ENCODE measurements at places on chromosomes 7 and 10. TPM values are rescaled to one million over a fixed set of nuclear protein-coding genes. Genes with fewer than 3 reads are reported as not detected.

The SPDYE5 gene
- not detected for total RNA-seq

The PNLIP gene
- not detected for total RNA-seq

The THNSL1 gene
- 6.8 TPM for total RNA-seq

The WASL gene
- 25.7 TPM for total RNA-seq

The TEX36 gene
- not detected for total RNA-seq

The GPER1 gene
- 2.5 TPM for total RNA-seq

The COBL gene
- 76.5 TPM for total RNA-seq

The SPACDR gene
- 0.81 TPM for total RNA-seq

The LRRC18 gene
- total RNA-seq = not detected

The AKR1D1 gene
- not detected for total RNA-seq

The ECHDC3 gene
- total RNA-seq = 105 TPM

The ATOH7 gene
- not detected for total RNA-seq

The RAMP3 gene
- 31.2 TPM for total RNA-seq

The UNC5B gene
- total RNA-seq = 12.2 TPM

The CD36 gene
- 1,239 TPM for total RNA-seq

The ACHE gene
- 0.65 TPM for total RNA-seq

The TUBB8 gene
- not detected for total RNA-seq

The FAM131B gene
- 0.59 TPM for total RNA-seq

The COL26A1 gene
- not detected for total RNA-seq

The ZNF365 gene
- total RNA-seq = not detected

The FFAR4 gene
- 0.16 TPM for total RNA-seq

The SPDYE1 gene
- not detected for total RNA-seq

The TMEM178B gene
- 35.4 TPM for total RNA-seq

The SPDYE8 gene
- not detected for total RNA-seq

The IL6 gene
- 1.0 TPM for total RNA-seq

The MEOX2 gene
- 7.4 TPM for total RNA-seq

The MET gene
- total RNA-seq = 14.3 TPM

The CTAGE6 gene
- 0.11 TPM for total RNA-seq

The TMEM270 gene
- total RNA-seq = not detected

The GNGT1 gene
- total RNA-seq = not detected

The CNPY1 gene
- not detected for total RNA-seq

The CYP3A5 gene
- not detected for total RNA-seq

The SLC18A3 gene
- total RNA-seq = not detected

The C10orf67 gene
- 0.54 TPM for total RNA-seq

The ELN gene
- total RNA-seq = 33.2 TPM

The CADPS2 gene
- total RNA-seq = 20.3 TPM
